ENCODE measurements at places on chromosomes 4 and X. TPM values are rescaled to one million over a fixed set of nuclear protein-coding genes. Genes with fewer than 3 reads are reported as not detected.

Gene AREG
- 17.7 TPM for polyA plus RNA-seq

Gene KLHL13
- polyA plus RNA-seq: 1.3 TPM

DNA sequence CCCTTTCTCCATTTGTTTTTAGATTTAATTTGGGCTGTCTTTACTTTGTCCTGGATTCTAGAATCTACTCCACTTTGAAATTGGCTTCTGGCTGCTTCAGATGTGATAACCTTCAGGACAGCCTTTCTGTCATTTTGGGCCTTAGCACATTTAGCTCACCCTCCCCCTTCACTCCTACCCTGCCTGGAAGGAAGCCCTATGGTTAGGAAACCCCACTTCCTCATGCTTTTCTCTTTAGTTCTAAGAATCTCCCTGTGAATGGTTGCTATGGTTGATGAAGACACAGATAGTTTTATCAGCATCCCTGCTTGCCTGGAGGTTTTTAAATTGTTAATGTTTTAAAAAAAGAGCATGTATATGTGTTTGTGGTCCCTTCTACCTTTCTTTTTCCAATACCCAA, 100.7 kb upstream of the PTPN13 start:
- no peak for DNase-seq
- H3K27me3 ChIP-seq: no peaks in the 10 kb centered on the region
- H3K4me3 ChIP-seq: no peak overlapping the region
- no peaks in the 10 kb centered on the region for H3K4me1 ChIP-seq
- no peaks in the 10 kb centered on the region for H3K36me3 ChIP-seq

DNA sequence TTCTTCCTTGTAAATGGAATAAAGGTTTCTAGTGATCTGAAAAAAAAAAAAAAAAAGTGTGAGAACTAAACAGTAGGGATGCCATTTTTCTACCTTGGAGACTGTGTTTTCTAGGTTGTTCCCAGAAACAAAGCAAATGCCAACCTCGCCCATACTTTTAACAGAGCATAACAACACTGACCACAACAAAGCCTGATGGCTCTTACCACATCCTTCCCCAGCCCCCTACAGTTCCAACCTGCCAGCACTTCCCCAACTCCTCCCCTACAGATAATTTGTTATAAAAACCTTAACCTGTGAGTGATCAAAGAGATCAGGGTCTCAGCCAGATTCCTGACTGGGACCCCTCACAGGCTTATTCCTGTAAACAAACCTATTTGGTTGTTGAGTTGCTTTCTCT, 940.0 kb downstream of the SH3BGRL start:
- peak overlapping the region; percentile 20 for H3K4me3 ChIP-seq
- peaks cover 12% of the 10 kb centered on the region for H3K4me1 ChIP-seq
- H3K27ac ChIP-seq: no peak overlapping the region
- DNase-seq: peak; percentile 35
- H3K27me3 ChIP-seq: no peaks in the 10 kb centered on the region

GRCh38 chrX:154596290-154596929, 11.5 kb downstream of the CTAG1A start:
- no peaks in the 10 kb centered on the region for H3K36me3 ChIP-seq
- peaks cover 3% of the 10 kb centered on the region for H3K27me3 ChIP-seq
- DNase-seq: peak; percentile 41

DNA sequence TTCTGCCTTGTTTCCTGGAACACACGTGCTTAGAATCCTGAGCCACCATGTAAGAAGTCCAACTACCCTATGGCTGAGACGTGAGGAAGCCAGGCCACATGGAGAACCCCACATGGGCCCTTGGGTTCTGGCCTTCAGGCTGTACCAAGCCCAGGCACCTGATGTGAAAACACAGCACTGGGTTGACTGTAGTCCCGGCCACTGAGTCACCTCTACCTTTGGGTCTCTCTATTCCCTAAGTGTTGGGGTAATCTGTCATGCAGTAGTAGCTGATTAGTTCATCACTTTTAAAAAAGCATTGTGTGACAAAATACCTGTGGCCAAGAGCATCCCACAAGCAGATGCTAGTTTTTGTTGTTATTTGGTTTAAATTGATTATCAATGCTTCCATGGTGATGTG, 24.3 kb downstream of the CFAP97 start:
- peaks cover 8% of the 10 kb centered on the region for H3K36me3 ChIP-seq
- no peaks in the 10 kb centered on the region for H3K4me1 ChIP-seq

DNA sequence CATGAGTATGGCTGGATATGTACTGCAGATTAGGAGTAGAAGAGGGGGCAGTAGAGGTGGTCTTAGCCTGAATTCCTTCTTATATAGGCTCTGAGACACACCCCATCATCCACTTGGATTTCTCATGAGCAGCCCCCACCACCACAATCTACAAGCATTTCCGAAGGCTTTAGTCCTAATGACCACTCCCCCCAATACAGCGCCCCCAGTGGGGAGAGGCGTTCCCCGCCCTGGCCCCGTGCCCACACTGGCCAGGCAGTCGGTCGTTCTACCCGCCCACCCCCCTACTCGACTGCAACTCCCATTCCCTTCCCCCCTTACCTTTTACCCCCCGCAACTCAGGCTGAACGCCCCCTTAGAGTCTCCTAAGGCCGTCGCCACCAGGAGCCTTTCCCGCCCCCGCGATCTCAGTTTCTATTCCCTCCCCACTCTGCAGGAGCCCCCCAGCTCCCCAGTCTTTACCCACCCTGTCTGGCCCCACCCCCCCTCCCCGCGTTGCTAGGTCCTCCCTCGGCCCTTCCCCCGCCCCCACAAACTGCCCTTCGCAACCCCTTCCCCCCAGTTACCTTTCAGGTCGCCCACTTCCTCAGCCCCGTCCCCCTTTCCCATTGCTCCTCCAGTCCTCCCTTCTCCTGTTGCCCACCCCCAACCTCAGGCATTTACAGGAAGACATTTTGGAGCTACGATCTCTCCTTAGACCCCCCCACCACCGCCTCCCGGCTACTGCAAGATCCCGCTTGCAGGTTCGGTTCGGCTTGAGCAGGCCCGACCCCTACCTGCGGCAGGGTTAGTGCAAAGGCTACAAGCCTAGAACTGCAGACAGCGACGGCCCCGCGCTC, 468 bp downstream of the ZMYM3 start:
- peaks cover 19% of the 10 kb centered on the region for H3K4me1 ChIP-seq
- H3K27me3 ChIP-seq: peaks cover 6% of the 10 kb centered on the region
- DNase-seq: peak; percentile 35
- H3K36me3 ChIP-seq: no peaks in the 10 kb centered on the region
- H3K4me3 ChIP-seq: peak overlapping the region; percentile 92

- H3K27ac ChIP-seq: no peak overlapping the region
- H3K27me3 ChIP-seq: no peaks in the 10 kb centered on the region
- no peaks in the 10 kb centered on the region for H3K36me3 ChIP-seq
- peak; percentile 24 for DNase-seq
These were observed 169.9 kb upstream of the AADAT start for GRCh38 chr4:170259631-170260153.

DNA sequence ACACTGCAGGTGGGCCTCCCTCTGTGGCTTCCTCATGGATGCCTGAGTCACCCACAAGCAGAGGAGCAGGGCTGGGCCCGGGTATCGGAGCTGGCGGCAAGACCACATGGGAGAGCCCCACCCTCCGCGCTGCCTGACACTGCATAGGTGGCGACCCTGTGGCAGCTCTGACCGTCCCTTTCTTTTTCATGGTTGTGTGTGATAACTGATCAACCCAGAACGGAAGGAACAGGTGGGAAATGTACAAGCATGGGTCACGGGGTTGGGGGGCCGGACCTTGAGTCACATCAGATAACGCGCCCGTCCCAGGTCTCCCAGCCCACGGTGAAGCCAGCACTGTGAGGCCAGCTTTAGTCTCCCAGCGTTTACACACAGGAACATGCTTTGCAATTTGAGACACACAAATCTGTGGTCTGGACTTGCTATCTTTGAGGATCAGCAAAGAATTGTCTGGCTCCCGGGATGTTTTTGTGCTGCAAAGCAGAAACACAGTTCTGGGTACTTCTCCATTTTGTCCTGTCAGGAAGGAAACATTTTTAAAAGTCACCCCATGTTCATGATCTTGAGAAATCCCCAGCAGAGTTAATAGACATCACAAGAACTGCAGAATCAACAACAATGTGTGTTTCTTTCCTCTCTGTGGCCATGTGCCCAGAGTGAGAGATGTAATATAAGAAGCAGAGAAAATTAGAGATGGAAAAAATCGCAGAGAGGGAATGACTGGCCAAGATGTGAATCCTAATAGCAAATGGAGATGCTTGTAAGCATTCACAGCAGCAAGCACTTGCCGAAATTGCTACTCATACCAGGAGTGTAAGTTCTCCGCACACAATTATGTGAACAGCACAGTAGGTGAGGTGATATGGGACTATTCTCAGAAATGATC, 70.1 kb upstream of the CBR4 start:
- DNase-seq: peak; percentile 27
- H3K27ac ChIP-seq: peak overlapping the region; percentile 79
- peaks cover 16% of the 10 kb centered on the region for H3K4me1 ChIP-seq
- no peaks in the 10 kb centered on the region for H3K36me3 ChIP-seq
- H3K27me3 ChIP-seq: no peaks in the 10 kb centered on the region
- peak overlapping the region; percentile 77 for H3K4me3 ChIP-seq

Data from immature natural killer cell (primary cell).